ENCODE measurements at places on chromosomes 3 and 15.

DNA sequence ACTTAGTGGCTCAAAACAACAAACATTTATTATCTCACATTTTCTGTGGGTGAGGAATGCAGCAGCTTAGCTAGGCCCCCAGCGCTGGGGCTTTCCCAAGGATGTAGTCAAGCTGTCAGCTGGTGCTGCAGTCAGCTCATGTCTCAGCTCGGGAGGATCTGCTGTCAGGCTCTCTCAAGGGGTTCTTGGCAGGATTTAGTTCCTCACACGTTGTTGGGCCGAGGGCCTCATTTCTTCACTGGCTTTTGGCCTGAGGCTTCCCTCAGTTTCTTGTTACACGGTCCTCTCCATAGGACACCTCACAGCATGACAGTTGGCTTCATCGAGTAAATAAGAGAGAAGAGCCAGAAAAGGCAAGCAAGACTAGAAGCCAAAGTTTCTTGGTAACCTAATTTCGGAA is 13.7 kb upstream of the U2SURP start:
- no peak for DNase-seq

DNA sequence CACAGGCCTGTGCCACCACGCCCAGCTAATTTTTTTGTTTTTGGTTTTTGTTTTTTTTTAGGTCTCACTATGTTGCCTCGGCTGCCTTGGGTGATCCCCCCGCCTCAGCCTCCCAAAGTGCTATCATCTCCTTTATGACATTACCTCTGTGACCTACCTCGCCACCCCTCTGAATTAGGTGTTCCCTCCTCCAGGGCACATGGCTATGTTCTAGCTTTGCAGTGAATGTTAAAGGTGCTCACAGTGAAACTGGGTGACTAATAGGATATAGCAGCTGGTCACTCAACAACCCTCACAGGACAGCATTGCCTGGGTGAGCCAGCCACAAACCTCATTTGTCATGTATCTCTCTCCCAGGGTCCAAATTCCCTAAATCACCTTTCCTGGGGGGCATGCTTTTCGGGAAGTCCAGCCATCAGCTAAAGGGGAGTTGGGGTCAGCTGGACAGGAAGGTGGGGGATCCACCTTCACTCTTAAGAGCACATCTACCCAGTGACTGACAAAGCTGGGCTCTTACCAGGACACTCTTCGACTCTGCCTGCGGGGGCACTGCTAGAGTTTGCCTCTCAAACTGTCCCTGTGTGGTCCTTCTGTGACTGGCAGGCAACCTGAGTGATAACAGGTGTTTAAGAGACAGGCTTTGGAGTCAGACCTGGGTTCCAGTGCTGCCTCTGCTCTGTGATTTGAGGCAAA is 1.6 kb upstream of the TTLL3 start:
- peak; percentile 10 for DNase-seq

DNA sequence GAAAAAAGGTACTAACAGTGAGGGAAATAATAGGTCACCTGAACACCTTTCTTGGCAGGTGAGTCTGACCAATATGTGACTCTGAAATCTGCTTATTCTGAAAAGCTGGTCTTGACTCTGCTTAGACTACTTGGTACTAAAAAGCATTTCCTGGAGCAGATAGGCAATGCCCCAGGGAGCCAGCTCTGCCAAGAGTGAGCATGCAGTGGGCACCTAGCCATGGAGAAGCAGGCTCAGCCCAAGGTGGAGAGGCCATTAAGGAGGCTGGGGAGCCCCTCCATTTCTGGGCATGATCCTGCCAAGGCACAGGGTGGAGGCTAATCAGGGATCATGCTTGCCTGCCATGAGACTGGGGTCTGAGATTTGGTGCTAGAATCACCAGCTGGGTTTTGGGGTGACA is 1.6 kb upstream of the LTF start:
- no peak for DNase-seq

DNA sequence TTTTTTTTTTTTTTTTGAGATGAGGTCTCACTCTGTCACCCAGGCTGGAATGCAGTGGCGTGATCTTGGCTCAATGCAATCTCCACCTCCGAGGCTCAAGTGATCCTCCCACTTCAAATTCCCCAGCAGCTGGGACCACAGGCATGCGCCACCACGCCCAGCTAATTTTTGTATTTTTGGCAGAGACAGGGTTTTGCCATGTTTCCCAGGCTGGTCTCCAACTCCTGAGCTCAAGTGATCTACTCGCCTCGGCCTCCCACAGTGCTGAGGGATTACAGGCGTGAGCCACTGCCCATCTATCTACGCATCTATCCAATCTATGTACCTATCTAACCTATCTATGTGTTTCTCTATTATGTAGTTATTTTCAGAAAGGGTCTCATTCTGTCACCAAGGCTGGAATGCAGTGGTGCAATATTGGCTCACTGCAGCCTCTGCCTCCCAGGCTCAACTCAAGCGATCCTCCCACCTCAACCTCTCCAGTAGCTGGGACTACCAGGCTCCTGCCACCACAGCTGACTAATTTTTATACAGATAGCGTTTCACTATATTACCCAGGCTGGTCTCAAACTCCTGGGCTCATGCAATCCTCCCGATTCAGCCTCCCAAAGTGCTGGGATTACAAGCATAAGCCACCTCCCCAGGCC is 20.2 kb upstream of the GPX1 start:
- no peak for DNase-seq

DNA sequence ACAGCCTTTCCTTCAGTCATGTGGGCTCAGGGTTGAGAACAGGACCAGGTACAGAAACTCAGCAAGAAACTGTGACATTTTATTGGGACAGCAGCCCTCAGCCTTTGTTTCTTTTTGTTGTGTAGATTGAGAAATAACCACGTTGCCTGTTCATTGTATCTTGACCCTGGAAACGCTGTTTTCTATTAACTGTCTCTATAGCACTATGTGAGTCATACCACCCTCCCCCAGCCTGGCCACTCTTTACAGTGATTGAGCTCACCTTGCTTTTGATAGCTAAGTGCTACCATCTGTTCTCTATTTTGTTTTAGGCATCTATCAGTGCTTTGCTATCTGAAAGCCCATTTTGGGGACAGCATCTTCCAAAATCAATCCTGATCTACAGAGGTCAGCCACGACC is 127.9 kb downstream of the CD47 start:
- DNase-seq: no peak

DNA sequence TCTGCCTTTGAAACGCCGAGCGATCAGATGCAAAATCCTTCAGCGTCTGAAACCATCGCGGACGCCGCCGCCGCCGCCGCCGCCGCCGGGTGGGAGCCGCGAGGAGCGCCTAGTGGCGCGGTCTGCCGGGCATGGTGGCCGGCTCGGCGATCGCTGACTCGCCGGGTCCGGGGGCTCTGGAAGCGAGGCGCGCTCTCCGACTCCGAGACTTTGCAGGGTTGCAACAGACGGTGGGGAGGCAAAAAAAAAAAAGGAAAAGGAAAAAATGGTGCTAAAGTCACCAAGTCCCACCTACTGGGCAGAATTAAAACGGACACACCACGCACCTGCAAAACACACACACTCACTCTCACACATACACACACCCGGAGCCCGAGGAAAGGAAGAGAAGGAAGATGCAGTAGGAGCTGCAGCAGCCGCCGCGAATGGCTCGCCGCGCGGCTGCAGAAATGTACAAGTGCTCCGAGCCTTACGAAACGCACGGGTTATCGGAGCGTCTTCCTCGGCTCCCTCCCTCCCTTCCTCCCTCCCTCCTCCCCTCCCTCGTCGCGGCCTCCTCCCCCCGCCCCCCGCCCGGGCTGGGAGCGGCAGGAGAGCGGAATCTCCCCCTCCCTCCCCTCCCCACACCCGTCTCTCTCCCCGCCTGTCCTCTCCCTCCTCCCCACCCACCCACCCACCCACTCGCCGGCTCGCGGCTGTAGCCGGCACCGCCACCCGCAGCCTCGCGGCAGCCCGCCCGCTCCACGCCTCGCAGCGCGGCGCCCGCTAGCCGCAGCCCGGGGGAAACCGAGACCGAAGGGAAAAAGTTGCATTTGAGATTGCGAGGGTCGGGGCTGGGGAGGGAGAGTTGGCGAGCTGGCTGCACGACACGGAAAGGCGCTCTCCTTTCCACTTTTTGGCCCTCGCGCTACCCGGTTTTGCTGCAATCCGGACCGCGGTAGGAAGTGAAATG is at the start of gene NTRK3:
NTRK3 (minus strand) TSS at position 461 of the 952 bp plus-strand sequence. CDS start 586 bp downstream, outside the sequence.
- no peak for DNase-seq

DNA sequence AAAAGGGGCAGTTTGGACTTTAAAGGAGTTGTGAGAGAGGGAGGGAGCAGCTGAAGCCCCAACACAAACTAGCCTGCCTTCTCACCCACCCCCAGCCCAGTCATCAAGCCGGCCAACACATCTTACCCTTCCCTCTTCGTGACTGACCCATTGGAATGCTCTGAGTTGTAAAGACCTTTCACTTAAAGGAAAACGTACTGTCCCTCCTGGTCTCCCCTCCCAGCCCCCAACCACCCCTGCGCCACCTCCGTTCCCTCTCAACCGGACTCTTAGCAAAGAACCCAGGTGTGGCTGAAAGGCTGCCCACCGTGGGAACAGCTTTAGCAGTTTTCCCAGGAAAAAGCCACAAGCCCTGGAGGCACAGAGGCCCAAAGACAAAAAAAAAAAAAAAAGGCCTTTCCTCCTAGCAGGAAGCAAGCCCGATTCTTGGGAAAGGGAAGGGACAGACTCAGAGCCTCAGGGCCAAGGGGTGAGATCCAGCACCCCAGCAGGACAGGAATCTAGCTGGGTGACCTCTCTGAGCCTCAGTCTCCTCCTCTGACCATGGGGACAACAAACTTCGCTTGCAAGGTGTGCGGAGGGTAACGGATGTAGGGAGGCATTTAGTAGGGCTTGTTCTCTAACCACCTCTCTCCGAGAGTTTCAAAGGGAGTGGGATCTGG is 2.4 kb downstream of the CYP11A1 start:
- no peak for DNase-seq

DNA sequence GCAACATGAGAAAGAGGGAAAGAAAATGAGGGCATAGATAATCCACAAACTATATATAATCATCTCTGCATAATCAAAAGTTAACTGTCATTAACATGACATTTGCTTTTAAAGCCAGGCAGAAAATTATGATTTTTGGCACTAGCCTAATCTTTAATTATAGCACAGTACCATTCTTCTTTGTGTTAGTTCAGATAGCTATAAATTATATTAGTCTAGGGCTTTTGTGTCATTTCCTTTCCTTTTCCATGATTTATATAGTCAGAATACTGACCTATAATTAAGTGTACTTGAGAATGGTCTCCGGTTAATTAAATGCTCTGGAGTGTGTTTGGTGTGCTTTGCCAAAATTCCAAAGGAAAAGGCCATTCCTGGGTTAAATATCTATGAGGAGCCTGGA is 441.9 kb upstream of the THRB start:
- no peak for DNase-seq

DNA sequence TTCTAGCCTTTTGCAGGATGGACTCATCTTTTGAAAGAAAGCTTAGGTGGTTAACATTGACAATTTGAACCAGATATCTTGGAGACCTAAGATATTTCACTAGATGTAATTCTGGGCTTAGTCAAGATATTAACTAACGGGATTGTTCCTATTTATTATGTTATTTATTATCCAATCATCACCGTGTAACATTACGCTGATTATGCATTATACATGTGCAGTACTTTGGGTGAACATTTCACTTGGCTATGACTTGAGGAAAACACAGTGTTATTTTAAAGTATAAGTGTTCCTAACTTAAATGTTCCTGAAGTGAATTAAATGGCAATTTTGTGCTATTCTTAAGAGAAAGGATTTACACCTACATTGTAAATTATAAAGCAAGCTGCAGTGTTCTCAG is 574.5 kb upstream of the KCNMB2 start:
- no peak for DNase-seq

DNA sequence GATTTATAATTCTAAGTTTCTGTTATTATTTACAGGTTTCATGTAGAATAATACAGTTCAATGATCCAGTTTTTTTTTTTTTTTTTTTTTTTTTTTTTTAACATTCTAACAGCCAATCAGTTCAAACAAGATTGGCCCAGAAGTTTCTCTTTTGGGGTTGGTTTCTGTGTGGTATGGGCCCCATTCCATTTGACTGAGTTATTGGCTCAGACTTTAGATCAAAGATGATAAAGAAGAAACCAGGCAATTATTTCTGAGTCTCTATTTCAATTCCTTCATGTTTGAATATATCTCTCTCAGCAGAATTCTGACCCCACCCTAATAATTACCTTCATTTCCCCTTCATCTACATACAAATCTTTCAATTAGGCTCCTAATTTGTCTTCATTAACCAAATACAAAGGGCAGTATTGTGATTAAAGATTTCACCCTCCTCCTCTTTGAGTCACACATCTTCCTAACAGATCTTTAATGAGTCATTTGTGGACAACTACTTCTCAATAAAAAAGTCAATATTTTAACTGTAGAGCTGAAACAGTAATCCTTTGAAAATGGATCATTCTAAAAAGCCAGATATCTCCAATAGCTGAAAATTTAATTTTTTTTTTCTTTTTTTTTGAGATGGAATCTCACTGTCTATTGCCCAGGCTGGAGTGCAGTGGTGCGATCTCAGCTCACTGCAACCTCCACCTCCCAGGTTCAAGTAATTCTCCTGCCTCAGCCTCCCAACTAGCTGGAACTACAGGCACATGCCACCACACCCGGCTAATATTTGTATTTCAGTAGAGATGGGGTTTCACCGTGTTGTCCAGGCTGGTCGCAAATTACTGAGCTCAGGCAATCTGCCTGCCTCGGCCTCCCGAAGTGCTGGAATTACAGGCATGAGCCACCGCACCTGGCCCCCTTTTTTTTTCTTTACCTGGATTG is 878.8 kb downstream of the NAALADL2 start:
- no peak for DNase-seq

GRCh38 chr3:39133822-39134221 is 19.6 kb downstream of the CSRNP1 start:
- DNase-seq: no peak

DNA sequence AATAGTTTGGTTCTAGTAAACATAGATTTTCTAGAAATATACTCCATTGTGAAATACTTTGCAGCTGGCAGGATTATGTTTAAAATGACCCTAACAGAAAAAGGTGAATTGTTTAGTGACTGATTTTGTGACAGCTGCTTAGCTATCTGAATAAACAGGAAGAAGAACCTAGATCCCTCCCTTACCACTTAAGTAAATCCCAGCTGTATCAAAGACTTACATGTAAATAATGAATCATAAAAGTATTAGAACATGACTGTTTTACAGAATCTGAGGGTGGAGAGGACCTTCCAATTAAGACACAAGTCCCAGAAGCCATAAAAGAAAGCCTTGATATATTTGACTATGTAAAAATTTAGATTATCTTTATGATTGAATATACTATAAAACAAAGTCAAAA is 15.9 kb downstream of the SLC49A4 start:
- no peak for DNase-seq
